NCI-H69 (cell line): ENCODE measurements at places on chromosomes 6 and 20.

GRCh38 chr20:63137851-63138415 lies 78.0 kb downstream of the YTHDF1 start:
- DNase-seq = no peak

DNA sequence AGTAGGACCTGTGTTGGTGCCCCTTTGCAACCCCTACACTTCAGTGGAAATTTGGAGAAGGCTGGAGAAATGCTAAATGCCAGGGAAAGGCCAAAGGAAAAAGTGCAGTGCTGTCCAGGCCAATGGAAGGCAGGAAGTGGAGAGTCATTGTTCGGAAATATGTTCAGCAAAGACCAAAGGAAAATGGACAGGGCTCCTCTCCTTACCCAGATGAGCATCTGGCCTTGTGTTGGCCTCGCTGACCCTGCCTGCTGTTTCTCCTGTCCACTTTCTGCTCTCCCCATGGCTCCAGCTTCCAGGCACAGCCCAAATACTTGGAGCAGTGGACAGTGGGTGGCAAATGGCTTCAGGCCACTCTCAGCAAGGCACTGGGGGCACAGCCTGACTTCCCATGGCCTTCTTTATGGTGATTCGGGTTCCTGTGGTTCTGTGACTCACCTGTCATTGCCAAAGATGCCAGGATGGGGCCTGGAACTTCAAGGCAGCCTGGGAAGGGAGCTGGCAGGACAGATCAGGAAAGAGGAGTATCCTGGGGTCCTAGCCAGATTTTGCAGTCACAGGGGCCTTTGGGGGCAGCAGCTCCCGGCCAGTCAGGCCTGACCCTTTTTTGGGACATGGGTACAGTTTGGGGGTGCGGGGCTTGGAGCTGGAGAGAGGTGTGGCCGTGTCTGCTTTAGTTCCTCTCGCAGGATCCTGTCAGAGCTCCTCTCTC lies 190.9 kb upstream of the SLC24A3 start:
- no peak for DNase-seq

- no peak for DNase-seq
These were observed 1.8 kb upstream of the CCND3 start for GRCh38 chr6:41943456-41943855.

DNA sequence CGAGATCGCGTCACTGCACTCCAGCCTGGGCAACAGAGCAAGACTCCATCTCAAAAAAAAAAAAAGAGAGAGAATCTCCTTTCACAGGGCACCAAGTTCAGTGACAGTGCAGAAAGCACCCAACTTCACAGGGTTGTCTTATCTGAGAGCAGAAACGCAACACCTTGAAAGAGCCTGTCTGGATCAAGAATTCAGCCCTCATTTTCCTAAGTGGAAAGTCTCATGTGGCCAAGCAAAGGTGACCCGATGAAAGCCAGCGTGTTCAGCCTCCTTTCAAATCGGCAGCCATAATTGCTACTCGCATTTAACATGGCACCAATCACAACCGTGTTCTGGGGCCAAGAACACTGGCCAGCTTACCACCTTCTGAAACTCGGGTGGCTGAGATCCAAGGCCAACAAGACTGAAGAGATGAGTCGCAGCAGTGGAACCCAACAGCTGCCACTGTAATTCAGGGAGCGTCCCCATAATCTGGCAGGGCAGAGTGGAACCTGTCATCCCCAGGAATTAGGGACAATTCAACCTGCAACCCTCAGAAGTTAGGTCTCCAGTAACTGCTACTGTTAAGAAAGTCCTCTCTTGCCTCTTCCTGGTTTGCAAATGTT lies 536.7 kb upstream of the JARID2 start:
- no peak for DNase-seq

DNA sequence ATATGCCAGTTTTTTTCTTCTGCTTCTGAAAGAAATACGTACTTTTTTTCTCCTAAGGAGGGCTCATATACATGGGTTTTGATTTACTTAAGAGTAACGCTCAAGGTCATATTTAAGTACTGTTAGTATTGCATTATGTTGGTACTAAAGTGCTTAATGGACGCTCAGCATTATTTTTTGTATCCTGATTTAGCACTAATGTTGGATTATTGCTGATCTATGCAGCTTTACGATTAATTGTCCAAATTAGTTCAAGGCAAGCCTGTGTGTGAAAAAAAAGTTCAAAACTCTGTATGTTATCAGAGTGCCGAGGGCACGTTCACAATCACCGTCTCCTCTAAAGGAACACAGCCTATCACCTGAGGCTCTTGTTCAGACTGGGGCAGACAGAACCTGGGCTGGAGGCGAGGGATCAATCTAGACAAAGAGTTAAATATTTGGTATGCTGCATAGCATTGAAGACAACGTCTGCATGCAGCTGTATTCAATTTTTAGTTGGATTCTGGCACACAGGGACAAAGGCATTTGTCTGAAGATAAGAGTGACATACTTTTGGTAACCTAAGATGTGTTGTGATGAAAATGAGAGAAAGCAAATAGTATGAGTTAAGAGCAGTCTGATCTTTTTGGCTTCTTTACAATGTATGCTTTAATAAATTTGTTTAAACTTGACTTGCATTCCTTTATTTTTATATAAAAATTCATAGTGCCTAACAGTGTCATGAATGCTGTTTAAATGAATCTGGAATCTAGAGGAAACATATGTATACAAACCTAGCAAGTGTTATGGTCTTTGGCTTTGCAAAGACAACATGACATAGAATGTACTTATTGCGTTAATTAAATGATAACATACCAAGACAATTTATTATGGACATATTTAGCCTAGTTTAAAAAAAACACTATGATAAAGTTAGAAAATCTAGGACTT lies 341.2 kb downstream of the SAMD5 start:
- DNase-seq = no peak

GRCh38 chr20:45419188-45420091 lies 3.5 kb downstream of the PIGT start:
- peak; percentile 94 for DNase-seq

GRCh38 chr6:4667591-4667990 lies 108.6 kb upstream of the CDYL start:
- DNase-seq = no peak
